ENCODE measurements at places on chromosomes 6 and 20.

DNA sequence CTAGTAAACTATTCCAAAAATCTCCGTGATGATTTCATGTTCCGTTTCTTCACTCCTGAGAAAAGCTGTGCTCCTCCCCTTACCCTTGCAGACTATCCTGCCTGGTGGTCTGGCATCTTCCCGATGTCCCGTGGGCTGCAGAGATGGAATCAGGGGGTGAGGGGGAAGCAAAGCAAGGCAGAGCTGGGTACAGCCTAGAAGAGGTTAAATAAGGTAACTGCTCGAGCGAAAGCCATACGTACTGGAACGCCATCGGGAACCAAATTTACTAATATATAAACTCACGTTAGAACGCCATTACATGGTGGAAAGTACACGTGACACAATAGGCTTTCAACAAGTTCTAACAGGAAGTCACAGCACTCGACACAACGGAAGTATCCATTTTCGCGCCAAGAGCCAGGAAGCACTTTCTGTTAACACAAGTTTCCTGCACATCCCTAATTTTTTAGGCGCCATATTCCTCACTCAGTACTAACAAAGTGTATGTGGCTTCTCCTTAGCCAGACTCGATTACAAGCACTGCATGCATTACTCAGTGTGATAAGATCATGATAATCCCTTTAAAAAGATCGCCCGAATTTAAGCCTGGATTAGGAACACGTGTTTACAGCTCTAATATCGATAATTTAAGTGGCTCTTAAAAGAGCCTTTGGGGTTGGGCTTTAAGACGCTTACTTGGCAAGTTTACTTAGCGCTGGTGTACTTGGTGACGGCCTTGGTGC lies 101.6 kb upstream of the PRSS16 start:
- H3K27me3 ChIP-seq = no peaks in the 10 kb centered on the region
- H3K36me3 ChIP-seq = peaks cover 7% of the 10 kb centered on the region
- H3K27ac ChIP-seq = peak overlapping the region; percentile 99
- no peak for DNase-seq

GRCh38 chr6:105211831-105212230 lies 32.0 kb upstream of the POPDC3 start:
- no peaks in the 10 kb centered on the region for H3K36me3 ChIP-seq
- no peaks in the 10 kb centered on the region for H3K4me1 ChIP-seq
- H3K4me3 ChIP-seq = no peak overlapping the region
- no peak for DNase-seq

DNA sequence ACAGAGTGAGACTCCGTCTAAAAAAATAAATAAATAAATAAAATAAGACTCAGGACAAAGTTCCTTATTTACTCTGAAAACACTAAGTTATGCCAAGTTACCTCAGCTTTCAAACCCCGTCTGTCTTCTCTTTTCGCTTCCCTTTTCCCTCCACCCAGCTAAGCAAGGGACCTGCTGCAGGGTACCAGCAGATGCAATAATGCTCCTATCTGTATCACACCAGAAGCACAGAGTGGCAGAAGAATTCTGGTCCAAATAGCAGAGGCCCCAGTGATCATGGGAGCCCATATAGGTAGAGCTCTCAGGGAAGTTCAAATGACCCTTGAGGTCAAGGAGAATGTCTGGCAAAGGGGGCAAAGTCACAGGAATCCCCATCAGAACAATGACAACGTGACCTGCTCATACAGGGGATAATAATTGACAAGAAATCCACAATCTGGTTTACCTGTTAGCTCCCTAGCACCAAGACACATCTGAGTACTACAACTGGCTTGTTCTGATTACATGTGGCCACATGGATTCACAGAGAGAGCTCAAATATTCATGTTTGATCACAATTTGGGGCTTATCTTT lies 8.7 kb downstream of the GCM1 start:
- peaks cover 1% of the 10 kb centered on the region for H3K4me1 ChIP-seq
- no peaks in the 10 kb centered on the region for H3K36me3 ChIP-seq
- DNase-seq = no peak
- H3K27ac ChIP-seq = no peak overlapping the region

DNA sequence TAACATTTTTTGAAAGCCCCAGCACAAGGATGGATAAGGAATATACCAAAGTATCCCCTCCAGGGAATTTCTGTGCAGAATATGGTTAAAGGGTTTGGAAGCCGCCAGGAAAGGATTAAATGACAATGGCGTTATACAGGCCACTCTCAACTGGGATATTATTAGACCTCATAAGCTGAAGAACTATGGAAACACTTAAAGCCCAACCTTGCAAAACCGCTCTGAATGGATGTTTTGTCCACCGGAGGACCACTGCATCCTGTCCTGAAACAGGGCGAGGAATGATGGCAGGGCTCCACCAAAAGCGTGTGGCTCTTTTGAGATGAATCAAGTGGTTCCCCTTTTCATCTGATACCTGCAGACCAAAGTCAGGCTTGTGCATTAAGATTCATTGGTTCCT lies 32.4 kb downstream of the NFATC2 start:
- H3K27me3 ChIP-seq = no peaks in the 10 kb centered on the region
- H3K27ac ChIP-seq = no peak overlapping the region
- H3K4me3 ChIP-seq = no peak overlapping the region
- no peak for DNase-seq
- H3K4me1 ChIP-seq = no peaks in the 10 kb centered on the region

DNA sequence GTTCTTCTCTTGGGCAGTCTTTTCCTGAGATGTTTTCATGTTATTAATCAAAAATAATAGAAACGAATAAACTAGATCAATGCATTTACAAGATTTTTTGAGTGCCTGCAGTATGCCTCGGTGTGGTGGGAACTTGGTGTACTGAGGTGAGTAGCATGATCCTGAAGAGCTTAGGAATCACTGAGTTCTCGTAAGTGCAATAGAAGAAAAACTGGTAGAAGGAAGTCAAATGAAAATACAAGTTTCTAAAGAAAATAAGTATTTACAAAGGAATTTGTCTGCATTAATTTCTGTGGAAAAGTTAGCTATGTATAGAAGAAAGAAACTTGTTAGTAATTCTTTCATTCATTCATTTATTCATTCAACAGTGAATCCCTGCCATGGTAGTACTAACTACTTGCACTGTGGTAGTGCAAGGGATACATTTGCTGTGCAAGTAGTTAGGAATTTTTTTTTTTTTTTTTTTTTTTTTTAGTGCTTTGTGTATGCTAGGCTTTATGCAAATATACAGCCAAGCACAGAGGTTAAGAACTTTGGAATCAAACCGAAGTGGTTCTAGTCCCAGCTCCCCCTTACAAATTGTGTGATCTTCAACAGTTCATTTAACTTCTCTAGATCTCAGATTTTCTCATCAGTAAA lies 13.9 kb downstream of the NT5E start:
- no peaks in the 10 kb centered on the region for H3K27me3 ChIP-seq
- H3K27ac ChIP-seq = no peak overlapping the region
- peaks cover 32% of the 10 kb centered on the region for H3K4me1 ChIP-seq
- no peak overlapping the region for H3K4me3 ChIP-seq
- H3K36me3 ChIP-seq = no peaks in the 10 kb centered on the region
- DNase-seq = no peak

DNA sequence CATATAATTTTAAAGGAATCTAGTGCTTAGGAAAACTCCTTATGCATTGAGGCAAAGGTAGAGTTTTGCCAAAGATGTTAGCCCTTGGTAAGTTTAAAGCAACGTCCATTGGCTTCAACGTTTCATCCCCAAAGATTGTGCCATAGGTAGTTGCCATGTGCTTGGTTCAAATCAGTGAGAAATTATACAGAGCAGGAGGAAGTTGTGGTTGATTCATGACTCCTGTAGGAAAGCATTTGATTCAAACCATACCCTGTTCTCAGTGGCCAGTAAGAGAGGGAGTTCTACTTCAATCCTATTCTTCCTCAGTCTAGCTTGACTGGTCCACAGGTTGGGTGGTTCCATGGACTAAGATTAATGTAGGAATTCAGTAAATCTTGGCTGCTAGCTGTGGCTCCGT lies 535.6 kb downstream of the QKI start:
- no peak overlapping the region for H3K27ac ChIP-seq
- no peaks in the 10 kb centered on the region for H3K36me3 ChIP-seq
- H3K27me3 ChIP-seq = no peaks in the 10 kb centered on the region
- no peak overlapping the region for H3K4me3 ChIP-seq
- H3K4me1 ChIP-seq = no peaks in the 10 kb centered on the region

GRCh38 chr20:8648466-8648865 lies 420.4 kb upstream of the PLCB4 start:
- no peak overlapping the region for H3K4me3 ChIP-seq
- no peak for DNase-seq
- H3K27ac ChIP-seq = no peak overlapping the region
- H3K36me3 ChIP-seq = no peaks in the 10 kb centered on the region
- no peaks in the 10 kb centered on the region for H3K4me1 ChIP-seq
- no peaks in the 10 kb centered on the region for H3K27me3 ChIP-seq

DNA sequence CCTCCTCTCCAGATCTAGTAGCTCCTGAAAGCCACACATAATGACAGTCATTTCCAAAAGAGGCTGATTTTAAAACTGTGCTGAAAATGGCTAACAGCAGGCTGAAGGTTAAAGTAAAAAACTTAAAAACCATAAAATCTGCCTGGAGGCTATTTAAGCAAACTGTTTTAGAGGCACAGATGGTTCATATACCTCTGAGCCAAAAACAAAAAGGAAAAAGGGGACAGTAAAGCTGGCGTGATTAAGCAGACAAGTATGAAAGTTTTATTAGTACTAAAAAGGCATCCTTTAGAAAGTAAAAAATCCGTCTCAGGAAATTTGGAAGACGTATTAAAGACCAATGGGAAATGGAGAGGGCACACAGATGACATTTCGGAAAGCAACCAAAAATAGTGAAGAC lies 55.8 kb downstream of the SOBP start:
- no peaks in the 10 kb centered on the region for H3K27me3 ChIP-seq
- no peak overlapping the region for H3K27ac ChIP-seq
- no peak for DNase-seq
- H3K36me3 ChIP-seq = no peaks in the 10 kb centered on the region
- no peaks in the 10 kb centered on the region for H3K4me1 ChIP-seq

GRCh38 chr6:71011871-71012371 lies 55.1 kb upstream of the B3GAT2 start:
- no peaks in the 10 kb centered on the region for H3K27me3 ChIP-seq
- DNase-seq = no peak
- H3K27ac ChIP-seq = no peak overlapping the region
- H3K4me3 ChIP-seq = no peak overlapping the region
- no peaks in the 10 kb centered on the region for H3K4me1 ChIP-seq

DNA sequence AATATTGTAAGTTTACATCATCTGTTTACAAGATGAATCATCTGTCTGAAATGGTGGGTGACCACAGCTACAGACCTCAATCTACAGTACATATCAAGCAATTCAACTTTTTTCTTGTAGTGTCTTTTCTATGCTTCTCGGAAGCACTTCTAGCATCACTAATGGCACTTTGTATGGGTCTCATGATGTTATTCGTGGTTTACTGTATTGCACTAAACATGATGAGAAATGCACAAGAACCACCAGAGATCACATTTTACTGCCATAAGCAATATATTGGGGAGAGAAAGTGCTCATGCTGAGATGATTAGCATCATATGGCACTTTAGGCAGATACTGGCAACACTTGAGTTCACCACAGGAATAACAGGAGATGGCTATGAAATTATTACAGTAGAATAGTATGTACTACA lies 15.4 kb upstream of the BTBD3 start:
- no peaks in the 10 kb centered on the region for H3K27me3 ChIP-seq
- no peak overlapping the region for H3K4me3 ChIP-seq
- no peaks in the 10 kb centered on the region for H3K36me3 ChIP-seq
- peaks cover 6% of the 10 kb centered on the region for H3K4me1 ChIP-seq
- H3K27ac ChIP-seq = no peak overlapping the region

GRCh38 chr6:15876406-15876805 lies 213.6 kb upstream of the DTNBP1 start:
- no peak for DNase-seq
- no peak overlapping the region for H3K27ac ChIP-seq
- no peak overlapping the region for H3K4me3 ChIP-seq
- H3K36me3 ChIP-seq = no peaks in the 10 kb centered on the region
- peaks cover 10% of the 10 kb centered on the region for H3K4me1 ChIP-seq

DNA sequence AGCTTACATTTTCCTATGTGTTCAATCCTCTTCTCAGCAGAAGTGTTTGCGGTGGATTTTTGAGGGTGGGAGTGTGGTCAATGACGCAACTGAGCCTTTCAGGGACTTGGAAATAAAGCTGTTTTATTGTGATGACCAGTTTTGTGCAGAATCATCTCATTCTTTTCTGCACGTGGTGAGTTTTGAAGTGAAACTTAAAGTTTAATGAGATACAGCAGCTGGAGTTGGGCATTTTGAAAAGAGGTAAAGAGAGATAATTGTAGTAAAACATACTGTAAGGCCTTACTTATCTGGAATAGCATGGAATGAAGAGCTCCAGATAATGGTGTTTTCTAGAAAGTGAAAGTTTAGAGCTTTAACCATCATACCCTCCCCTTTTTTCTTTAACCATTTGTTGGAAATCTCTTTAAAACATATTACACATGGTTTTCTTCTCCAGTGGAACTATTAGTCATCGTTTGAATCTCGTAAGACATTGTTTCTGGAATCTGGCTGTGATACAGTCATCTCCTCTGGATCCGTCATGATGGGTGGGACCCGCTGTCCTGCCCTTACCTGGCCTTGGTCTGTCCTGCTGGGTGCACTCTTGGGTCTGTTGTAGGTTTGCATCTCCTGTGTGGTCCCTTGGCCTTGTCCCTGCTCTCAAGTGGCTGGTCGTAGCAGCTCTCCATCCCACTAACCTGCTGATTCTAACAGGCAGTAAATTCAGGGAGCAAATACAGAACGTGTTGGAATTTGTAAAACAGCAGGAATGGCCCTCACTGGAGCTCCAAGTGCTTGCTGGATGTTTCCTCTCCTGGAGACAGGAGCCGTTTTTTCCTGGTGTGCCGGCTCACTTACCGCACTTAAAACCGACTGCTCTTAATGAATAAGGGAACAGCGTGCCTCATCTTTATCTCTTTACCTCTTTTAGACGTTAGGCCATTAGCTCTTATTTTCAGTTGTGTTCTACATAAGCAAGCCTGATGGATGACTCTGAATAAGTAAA lies 29.8 kb downstream of the UST start:
- no peak overlapping the region for H3K4me3 ChIP-seq
- no peaks in the 10 kb centered on the region for H3K27me3 ChIP-seq
- H3K4me1 ChIP-seq = peaks cover 7% of the 10 kb centered on the region
- H3K27ac ChIP-seq = no peak overlapping the region
- H3K36me3 ChIP-seq = no peaks in the 10 kb centered on the region

DNA sequence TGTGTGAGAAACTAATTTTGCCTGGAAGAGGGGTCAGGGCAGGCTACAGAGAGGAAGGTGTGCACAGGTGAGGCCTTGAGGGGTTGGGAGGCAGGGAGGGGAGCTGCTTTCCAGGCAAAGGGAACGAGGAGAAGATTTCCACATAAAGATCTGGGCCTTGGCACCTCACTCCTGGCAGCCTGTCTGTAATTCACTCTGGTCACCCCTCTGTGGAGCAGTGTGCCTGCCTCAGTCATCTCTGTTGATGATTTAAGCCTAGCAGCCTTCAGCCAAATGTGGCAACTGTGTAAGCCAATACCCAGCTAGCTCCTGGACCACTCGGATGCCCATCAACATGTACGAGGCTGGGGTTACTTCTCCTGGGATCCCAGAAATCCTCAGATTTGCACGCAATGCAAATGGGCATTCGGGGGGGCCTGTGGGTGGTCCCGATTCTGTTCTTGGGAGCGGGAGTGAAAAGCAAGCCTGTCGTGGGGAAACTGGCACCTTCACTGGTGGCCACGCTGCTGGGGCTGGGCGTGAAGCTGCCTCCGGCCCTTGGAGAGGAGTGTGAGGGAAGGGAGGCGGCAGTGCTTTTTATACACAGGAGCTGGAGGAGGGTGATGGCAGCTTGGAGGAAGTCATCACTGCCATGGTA lies 360.4 kb downstream of the ZFAND3 start:
- DNase-seq = no peak
- no peak overlapping the region for H3K4me3 ChIP-seq
- no peaks in the 10 kb centered on the region for H3K4me1 ChIP-seq
- no peak overlapping the region for H3K27ac ChIP-seq
- no peaks in the 10 kb centered on the region for H3K36me3 ChIP-seq
- no peaks in the 10 kb centered on the region for H3K27me3 ChIP-seq

All from thymus (tissue), 14 donors.